ENCODE measurements at places on chromosomes 6 and 20.
A peak's percentile ranks its signal among the peaks of the same experiment; 100 is the strongest.

GRCh38 chr20:45346291-45346718 lies 1.9 kb downstream of the SDC4 start:
- no peak for DNase-seq

GRCh38 chr6:155850408-155850841 lies 394.8 kb upstream of the NOX3 start:
- no peak for DNase-seq

GRCh38 chr6:161064915-161065314 lies 73.3 kb downstream of the MAP3K4 start:
- no peak for DNase-seq

DNA sequence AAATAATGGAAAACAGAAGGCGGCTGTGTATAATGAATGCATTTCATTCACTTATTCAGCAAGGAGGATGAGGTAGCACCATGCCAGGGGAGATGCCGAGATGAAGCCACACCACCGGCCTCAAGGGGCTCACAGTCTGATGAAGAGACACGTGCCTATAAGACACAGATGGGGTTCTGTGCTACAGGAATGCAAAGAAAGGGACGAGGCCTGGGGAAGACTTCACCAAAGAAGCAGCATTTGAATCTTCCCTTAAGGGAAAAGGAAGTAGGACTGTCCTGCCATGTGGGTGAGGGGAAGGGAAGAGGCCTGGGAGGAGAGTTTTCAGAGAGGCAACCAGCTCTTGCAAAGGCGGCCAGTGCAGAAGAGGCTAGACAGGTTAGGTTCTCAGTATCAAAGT lies 98.9 kb downstream of the PSMG4 start:
- DNase-seq, result no peak

- DNase-seq, result peak; percentile 65
These were observed at the start of gene RNF182 for GRCh38 chr6:13924949-13925881. Gene RNF182 (plus strand): TSS chr6:13924952. CDS start chr6:13977120, 52,168 bp downstream.

- peak; percentile 43 for DNase-seq
These were observed 113.9 kb upstream of the NAA20 start for GRCh38 chr20:19903168-19903811.

DNA sequence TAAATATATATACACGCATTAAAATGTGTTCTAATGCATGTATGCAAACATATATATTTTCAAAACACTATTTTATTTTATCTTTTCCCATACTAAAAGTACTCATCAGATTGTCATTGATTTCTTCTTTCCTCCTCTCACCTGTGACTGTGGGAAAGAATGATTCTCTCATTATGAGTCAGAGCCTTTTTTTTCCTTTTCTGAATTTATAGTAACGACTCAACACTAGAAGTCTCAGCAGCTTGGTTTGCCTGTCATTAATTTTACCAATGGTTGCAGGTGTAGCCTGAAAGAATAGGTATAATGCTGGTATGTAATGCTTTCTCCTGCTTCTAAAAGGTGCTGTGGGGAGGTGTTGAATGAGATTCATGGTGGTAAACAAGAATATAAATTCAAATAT lies 328.7 kb downstream of the UTRN start:
- no peak for DNase-seq

DNA sequence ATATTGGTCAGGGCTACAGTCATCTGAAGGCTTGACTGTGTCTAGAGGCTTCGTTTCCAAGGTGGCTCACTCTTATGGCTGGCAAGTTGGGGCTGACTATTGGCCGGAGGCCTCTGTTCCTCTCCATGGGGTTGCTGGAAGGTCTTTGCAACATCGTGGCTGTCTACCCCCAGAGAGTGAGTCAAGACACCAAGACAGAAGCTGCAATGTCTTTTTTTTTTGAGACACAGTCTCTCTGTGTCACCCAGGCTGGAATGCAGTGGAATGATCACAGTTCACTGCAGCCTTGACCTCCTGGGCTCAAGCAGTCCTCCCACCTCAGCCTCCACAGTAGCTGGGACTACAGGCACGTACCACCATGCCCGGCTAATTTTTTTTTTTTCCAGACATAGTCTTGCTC lies 29.4 kb upstream of the KIF3B start:
- DNase-seq, result no peak

DNA sequence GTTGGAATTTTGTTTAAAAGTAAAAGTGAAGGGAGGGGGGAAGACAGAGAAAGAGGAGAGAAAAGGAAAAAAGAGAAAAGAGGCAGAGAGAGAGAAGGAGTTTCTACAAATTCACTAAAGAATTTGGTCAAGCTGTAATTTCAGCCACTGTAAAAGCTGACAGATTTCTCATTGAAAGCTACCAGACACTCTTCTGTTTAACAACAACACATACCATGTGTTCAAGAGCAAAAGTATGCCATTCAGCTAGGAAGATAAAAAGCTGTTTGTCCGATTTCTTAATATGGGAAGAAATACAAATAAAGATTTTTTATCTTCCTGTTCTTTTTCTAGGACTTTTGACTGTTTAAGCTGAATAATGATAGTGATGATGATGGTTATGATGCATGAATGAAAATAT lies 204.8 kb upstream of the RSPO3 start:
- no peak for DNase-seq

DNA sequence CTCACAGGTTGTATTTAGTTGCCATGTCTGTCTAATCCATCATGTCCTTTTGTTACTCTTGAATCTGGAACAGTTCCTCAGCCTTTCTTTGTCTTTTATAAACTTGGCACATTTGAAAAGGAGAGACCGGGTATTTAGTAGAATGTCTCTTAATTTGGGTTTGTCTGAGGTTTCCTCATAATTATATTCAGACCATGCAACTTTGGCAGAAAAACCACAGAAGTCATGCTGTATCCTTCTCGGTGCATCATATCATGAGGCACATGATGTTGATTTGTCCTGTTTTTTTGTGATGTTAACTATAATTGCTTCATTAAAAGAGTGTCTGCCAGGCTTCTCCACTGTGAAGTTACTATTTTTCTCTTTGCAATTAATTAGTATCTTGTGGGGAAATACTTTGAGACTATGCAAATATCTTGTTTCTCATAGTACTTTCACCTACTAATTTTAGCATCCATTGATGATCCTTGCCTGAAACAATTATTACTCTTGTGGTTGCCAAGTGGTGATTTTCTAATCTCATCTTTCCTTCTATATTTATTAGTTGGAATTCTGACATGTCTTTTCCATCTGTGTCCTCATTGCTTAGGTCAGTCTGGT lies 837.3 kb downstream of the DHX35 start:
- DNase-seq, result no peak

- no peak for DNase-seq
These were observed 119.7 kb upstream of the PCSK2 start for GRCh38 chr20:17107127-17107526.

Measured in GM12892 (cell line).